ENCODE measurements at places on chromosomes 2 and 18.

- no peak for DNase-seq
Observed at GRCh38 chr2:209321076-209321475, 102.8 kb upstream of the MAP2 start.

GRCh38 chr2:121390082-121390692, 105.2 kb upstream of the TFCP2L1 start:
- no peak for DNase-seq

- no peak for DNase-seq
Observed at GRCh38 chr2:179348906-179349305, 84.3 kb upstream of the SESTD1 start.

DNA sequence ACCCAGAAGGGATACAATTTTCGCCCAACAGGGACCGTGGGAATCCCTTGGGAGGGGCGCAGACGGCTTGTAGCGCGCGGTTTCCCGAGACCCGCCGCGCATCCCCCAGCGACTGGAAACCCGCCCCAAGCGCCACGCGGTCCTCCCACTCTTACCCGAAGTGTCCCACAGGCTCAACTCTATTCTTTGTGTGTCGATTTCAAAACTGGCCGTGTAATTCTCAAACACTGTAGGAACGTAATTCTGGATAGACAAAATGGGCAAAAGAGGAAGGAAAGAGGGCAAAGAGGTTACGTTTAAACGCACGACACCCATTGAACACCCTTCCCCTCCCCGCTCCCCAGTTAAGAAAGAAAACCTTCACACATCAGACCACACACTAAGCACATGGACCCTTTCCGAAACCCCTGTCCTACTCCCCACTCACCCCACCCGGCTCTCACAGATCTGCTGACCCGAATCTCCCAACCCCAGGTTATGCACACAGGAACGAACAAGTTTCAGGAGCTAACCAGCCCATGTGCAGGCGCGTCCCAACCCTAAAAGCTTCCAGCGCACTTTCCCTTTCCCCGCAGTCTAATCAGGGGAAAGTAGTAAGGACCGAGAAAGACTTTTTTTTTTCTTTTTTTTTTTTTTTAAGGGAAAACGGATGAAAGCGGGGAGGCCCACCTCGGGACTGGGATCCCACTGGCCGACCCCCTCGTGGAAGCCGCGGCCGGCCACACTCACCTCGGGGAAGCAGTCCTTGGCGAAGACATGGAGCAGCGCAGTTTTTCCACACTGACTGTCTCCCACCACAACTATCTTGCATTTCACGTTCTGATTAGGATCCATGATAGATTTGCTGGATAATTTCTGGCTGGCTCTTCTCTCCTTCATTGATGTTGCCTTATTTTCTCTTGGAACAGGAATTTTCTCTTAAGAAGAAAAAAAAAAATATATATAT, 655 bp downstream of the RND3 start:
- DNase-seq: no peak

DNA sequence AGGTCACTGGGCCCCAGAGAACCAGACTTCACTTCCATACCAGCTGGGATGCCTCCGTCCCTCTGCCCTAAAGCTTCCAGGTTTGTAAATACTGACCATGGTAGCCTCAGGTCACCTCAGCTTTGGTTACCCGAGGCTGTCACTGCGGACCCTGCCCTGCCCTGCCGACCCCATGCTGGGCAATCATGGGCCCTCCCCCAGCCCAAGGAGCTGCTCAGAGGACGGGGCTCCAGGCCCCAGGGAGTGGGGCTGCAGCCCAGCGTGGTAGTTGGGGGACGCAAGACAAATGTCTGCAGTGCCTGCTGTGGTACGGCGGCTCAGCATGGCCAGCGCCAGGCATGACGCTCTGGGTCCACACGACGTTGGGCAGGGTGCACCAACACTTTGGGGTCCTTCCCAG, 25.3 kb downstream of the RAMP1 start:
- DNase-seq: no peak

DNA sequence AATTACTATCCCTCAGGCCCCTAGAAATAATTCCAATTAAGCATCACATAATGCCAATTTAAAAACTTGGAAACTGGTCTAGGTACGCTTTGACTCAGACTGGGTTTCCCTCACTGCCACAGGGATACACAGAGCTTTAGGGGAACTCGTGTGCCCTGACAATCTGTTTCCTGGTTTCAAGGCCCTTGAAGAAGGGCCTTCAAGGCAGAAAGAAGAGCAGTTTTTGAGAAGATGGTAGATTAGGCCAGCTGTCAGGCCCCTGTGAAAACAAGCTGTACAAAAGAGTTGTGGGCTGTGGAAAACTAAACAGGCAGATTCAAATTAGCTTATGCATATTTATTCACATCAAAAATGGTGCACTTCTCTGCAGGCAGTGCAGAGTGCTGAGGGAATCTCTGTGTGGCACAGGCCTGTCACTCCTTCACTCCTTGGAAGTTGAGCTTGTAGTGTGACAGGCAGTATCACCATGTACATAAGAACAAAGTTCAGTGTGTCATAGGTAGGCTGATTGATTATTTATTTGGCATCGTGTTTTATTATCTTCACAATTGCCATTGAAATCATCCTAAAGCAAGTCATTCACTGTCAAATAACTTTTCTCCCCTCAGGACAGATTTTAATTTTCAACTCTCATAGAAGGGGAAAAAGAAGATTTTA, 614.4 kb upstream of the GYPC start:
- no peak for DNase-seq

DNA sequence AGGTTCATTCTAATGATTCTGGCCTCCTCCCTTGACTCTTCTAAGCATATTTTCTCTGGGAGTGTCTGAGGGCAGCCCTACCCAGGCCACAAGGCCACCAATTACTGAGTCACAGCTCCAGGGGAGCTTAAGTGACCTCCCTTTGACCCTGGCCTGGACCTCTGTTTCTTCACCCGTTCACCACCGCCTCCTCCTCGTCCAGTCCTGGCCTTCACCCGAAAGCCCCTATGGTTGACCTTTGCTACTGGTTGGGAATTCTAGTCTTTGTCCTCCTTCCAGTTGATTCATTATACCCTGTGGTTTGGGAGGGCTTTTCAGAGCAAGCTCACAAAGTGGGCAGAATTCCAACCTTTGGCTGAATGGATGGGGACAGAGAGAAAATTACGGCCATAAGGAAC, 72.6 kb downstream of the NRP2 start:
- DNase-seq: no peak

- no peak for DNase-seq
Observed at GRCh38 chr18:79485788-79486355, 90.1 kb downstream of the NFATC1 start.
